ENCODE measurements at places on chromosomes 12 and 14.

GRCh38 chr12:90299666-90300065 is 591.0 kb upstream of the ATP2B1 start:
- no peak for DNase-seq

GRCh38 chr14:67602995-67603545 is 3.0 kb upstream of the PIGH start:
- no peak for DNase-seq

DNA sequence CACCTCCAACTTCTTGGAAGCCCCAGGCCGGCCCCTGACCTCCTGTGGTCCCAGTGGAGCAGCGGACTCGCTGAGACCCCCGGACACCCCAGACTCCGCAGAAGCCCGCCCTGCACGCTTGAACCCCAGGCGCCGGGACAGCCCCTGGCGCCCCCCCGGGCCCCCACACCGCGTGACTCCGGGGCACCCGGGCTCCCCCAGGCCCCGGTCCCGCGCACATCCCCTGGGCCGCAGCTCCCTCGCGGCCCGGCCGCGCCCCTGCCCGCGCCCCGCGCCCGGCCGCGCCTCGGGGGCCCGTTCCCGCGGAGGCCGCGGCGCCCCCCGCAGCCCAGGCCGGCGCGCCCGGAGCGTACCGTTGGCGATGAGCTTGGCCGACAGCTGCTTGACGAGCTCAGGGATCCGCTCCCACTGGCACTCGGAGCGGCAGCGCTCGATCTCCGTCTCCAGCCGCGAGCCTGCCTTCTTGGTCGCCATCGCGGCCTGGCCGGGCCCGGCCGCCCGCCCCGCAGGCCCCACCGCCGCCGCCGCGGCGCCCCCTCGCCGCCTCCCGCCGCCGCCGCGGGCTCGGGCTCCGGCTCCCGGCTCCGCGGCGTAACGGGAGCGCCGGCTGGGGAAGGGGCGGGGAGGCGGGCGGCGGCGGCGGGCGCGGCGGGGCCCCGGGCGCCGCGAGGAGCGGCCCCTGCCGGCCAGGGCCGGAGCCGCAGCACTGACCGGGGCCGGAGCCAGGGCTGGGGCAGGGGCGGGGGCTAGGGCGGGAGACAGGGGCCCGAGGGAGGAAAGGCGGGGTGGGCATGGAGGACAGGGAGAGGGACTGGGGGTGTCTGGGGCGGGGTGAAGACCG is at the start of gene TTC7B:
Gene TTC7B, minus strand, starts transcription at position 609 of the 841 bp plus-strand sequence. Its CDS starts 135 bp downstream, at position 474.
- no peak for DNase-seq

GRCh38 chr12:96242597-96242996 is 48.4 kb downstream of the ELK3 start:
- no peak for DNase-seq

DNA sequence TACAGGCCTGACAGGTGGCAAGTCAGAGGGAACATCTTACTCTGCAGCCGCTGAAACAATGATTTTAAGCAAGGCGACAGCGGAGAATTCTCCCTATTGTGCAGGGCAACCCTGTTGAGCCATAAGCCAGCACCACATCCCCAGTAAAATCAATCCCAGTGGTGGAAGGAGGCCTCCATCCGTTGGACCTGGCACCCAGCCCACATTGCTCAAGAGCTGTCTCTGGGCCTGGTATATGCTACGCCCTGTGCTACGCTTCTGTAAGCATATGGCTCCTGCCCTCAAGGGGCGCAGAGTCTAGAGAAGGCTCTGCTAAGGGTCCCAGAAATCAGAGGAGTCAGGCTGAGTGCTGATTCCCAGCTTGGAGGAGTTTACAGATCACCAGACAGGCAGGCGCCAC is 265.5 kb downstream of the CACNA1C start:
- no peak for DNase-seq

GRCh38 chr12:131390412-131391334 is 320.2 kb upstream of the SFSWAP start:
- DNase-seq, result no peak

GRCh38 chr14:103070263-103070885 is 13.0 kb upstream of the CDC42BPB start:
- no peak for DNase-seq

- DNase-seq, result no peak
These were observed 118.3 kb downstream of the EXOC5 start for GRCh38 chr14:57150449-57150848.

- no peak for DNase-seq
These were observed 5.1 kb downstream of the DPPA3 start for GRCh38 chr12:7716381-7716780.
